CD4-positive, alpha-beta T cell (primary cell): ENCODE measurements at places on chromosomes 5 and 9.

GRCh38 chr5:16563686-16564085, 53.1 kb downstream of the RETREG1 start:
- no peak for DNase-seq

DNA sequence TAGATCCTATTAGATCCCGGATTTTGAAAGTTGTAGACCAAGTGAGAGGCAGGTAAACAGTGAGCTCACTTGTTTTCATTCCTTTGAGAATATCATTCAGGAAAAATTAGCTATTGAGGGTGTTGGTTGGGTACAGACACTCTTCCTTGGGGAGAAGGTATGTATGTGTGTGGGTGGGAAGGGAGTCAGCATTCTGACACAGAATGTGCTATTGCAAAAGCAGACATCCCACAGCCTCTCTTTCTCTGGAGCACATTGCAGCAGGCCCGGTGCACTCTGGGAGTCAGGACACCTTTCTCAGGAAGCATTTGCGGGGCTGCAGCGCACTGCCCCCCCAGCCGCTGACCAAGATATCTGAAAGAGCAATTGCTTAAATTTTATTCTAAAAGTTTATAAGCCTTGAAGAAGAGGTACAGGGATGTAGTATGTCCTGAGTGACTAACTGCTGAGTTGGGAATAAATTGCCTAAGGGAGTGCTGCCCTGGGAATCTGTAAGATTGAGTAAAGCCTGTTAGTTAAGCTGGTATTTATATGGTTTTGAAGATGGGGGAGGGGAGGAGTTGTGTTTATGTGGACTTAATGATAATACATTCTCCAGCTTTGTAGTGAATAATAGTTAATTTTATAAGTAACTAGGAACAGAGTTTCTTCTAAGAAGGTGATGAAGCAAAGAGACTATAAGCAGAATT, 5.2 kb downstream of the TNFAIP8 start:
- no peak for DNase-seq

- DNase-seq, result no peak
Observed at GRCh38 chr5:82147860-82148573, 130.1 kb downstream of the RPS23 start.

DNA sequence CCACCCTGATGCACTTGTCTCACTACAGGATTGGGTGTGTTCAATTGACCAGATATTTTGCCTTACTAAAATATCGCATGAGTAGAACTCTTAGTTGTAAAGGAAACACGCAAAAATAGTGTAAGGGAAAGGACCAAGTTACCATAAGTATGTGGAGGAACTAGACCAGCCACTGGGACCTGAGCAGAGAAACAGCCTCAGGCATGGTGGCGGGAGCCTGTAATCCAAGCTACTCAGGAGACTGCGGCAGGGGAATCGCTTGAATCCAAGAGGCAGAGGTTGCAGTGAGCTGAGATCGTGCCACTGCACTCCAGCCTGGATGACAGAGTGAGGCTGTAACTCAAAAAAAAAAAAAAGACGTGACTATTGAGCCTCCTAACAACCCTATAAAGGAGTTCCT, 117.9 kb upstream of the SPATA31C2 start:
- DNase-seq, result no peak

GRCh38 chr5:86981898-86982297, 285.8 kb upstream of the RASA1 start:
- DNase-seq, result no peak
